Spleen (tissue), 13 donors: ENCODE measurements at places on chromosomes 13 and 19.
A peak's percentile ranks its signal among the peaks of the same experiment; 100 is the strongest.

GRCh38 chr19:5092481-5092843 lies 123.5 kb downstream of the KDM4B start:
- H3K27me3 ChIP-seq = no peaks in the 10 kb centered on the region
- H3K36me3 ChIP-seq = no peaks in the 10 kb centered on the region
- H3K4me1 ChIP-seq = peaks cover 12% of the 10 kb centered on the region
- DNase-seq = no peak
- no peak overlapping the region for H3K27ac ChIP-seq

- H3K36me3 ChIP-seq = peaks cover 20% of the 10 kb centered on the region
- DNase-seq = no peak
- no peak overlapping the region for H3K4me3 ChIP-seq
These were observed 6.9 kb downstream of the PINLYP start for GRCh38 chr19:43582495-43582894.

DNA sequence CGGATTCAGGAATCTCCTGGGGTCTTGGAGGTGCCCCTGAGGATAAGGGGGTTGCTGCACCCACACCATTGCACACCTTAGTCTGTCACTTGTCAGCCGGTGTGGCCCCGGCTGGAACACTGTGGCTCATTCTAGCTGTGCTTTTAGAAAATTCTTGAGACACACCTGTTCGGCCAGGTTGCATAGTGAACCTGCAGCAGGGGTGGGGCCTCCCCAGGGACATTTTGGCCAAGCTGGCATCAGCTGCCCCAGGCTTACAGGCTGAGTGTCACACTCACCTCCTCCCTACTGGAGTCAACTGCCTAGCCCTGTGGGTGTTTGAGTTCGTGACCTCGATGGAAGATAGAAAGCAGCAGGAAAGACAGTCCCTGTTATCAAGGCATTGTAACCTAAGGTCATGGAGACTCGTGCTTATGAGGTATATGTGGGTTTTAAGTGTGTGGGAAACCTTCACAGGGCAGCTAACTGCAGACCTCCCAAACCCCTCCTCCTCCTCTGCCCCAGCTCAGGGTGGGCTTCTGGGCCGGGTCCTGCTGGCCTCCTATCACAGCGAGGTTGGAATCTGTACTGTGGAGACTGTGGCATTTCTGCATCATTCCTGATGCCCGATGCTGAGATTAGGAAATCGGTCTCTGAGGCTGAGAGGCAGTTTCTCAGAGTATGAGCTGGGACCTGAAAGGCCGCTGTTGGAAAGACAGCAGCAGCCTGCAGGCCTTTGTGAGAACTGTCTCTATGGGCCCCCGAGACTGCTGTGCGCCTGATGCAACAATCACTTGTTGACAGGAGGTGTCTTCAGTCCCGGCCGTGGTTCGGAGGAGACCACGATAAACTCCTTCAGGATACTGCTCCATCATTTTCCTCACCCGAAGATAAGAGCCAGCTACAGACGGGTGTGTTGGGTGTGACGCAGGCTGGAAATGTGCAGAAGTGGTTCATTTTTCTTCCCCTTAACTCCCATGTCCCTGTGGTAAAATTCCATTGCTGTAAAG lies 72.2 kb downstream of the ATP11A start:
- H3K4me1 ChIP-seq = peaks cover 26% of the 10 kb centered on the region
- H3K36me3 ChIP-seq = no peaks in the 10 kb centered on the region
- no peak overlapping the region for H3K4me3 ChIP-seq

GRCh38 chr13:112696869-112697465 lies 7.1 kb downstream of the ATP11A start:
- DNase-seq = no peak
- H3K36me3 ChIP-seq = no peaks in the 10 kb centered on the region
- H3K4me1 ChIP-seq = peaks cover 24% of the 10 kb centered on the region
- no peaks in the 10 kb centered on the region for H3K27me3 ChIP-seq
- no peak overlapping the region for H3K27ac ChIP-seq
- no peak overlapping the region for H3K4me3 ChIP-seq

DNA sequence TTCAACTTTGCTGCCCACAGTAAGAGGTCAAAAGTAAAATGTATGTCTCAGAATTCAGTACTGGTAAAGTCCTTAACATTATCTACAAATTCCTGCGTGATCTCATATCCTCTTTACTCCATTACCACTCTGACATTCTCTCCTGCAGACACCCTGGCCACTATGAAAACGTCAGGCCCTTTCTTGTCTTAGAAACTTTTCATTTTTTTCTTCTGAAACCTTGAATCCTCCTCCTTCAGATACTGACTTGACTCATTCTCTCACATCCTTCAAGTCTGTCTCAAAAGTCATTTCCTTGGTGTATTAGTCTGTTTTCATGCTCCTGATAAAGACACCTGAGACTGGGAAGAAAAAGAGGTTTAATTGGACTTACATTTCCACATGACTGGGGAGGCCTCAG lies 262.3 kb downstream of the POU4F1 start:
- H3K4me1 ChIP-seq = no peaks in the 10 kb centered on the region
- H3K4me3 ChIP-seq = no peak overlapping the region
- H3K27ac ChIP-seq = no peak overlapping the region
- no peaks in the 10 kb centered on the region for H3K27me3 ChIP-seq

GRCh38 chr19:8416796-8417195 lies 3.7 kb downstream of the MARCHF2 start:
- no peaks in the 10 kb centered on the region for H3K27me3 ChIP-seq
- DNase-seq = no peak
- peaks cover 3% of the 10 kb centered on the region for H3K36me3 ChIP-seq

GRCh38 chr19:317710-318508 lies 26.7 kb downstream of the MIER2 start:
- H3K27me3 ChIP-seq = no peaks in the 10 kb centered on the region
- no peak for DNase-seq
- no peak overlapping the region for H3K27ac ChIP-seq
- H3K4me3 ChIP-seq = no peak overlapping the region
- H3K4me1 ChIP-seq = peaks cover 3% of the 10 kb centered on the region

- no peak overlapping the region for H3K4me3 ChIP-seq
- H3K4me1 ChIP-seq = no peaks in the 10 kb centered on the region
- DNase-seq = no peak
- H3K36me3 ChIP-seq = no peaks in the 10 kb centered on the region
- no peak overlapping the region for H3K27ac ChIP-seq
These were observed 76.8 kb upstream of the MEDAG start for GRCh38 chr13:30829145-30829832.

- peak overlapping the region; percentile 55 for H3K4me3 ChIP-seq
- peaks cover 27% of the 10 kb centered on the region for H3K4me1 ChIP-seq
- H3K27me3 ChIP-seq = no peaks in the 10 kb centered on the region
- H3K27ac ChIP-seq = peak overlapping the region; percentile 41
- H3K36me3 ChIP-seq = no peaks in the 10 kb centered on the region
- peak; percentile 77 for DNase-seq
These were observed 463 bp downstream of the PCSK4 start for GRCh38 chr19:1489463-1490310.

DNA sequence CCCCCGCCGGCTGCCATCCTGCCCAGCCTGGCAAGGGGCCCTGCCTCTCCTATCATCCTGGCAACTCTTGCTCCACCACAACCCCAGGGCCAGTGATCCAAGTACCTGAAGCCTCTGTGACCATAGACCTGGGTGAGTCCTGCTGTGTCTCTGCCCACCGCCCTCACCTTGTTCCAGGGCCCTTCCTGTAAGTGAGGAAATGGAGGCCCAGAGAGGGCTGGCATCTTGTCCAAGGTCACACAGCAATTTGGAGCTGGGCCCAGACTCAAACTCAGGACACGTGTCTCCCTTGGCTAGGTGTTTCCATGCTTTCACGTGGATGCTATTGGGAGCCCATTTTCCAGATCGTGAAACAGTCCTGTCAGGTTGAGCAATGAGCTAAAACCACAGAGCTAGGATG lies 3.7 kb downstream of the CREB3L3 start:
- no peaks in the 10 kb centered on the region for H3K27me3 ChIP-seq
- no peak overlapping the region for H3K27ac ChIP-seq
- DNase-seq = no peak
- H3K36me3 ChIP-seq = no peaks in the 10 kb centered on the region

DNA sequence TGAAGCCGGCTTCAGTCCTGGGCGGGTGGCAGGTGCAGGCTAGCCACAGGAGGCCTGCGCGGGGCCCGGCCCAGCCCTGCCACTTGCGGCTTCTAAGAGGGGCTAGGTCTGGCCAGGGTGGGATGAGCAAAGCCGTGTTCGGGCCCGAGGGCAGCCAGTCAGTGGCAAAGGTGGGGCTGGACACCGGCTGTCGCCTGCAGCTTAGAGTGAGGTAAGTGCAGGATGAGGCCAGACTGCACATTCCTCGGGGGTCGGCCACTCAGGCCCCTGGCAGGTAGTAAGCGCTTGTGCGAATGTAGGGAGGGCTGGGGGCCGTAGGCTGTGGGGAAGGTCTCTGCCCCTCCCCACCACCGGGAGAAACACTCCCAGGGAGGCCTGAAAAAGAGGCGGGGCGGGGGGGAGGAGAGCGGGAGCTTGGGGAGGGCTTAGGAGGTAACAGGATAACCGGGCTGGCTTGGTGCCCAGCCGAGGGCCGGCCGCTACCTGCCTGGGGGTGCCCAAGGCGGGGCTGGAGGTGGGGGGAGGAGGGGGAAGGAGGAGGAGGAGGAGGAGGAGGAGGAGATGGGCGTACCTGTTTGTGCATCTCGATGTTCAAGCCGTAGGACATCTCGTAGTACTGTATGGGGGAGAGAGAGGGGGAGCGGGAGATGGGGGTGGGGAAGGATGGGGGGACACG lies 6.4 kb downstream of the TLE5 start:
- no peak for DNase-seq
- H3K4me1 ChIP-seq = peaks cover 37% of the 10 kb centered on the region
- no peak overlapping the region for H3K4me3 ChIP-seq
- H3K27ac ChIP-seq = peak overlapping the region; percentile 97
- peaks cover 82% of the 10 kb centered on the region for H3K36me3 ChIP-seq
- no peaks in the 10 kb centered on the region for H3K27me3 ChIP-seq

- no peak overlapping the region for H3K27ac ChIP-seq
- H3K4me3 ChIP-seq = no peak overlapping the region
- no peaks in the 10 kb centered on the region for H3K4me1 ChIP-seq
- no peaks in the 10 kb centered on the region for H3K27me3 ChIP-seq
These were observed 244.5 kb upstream of the CSNK1A1L start for GRCh38 chr13:37349916-37350315.

DNA sequence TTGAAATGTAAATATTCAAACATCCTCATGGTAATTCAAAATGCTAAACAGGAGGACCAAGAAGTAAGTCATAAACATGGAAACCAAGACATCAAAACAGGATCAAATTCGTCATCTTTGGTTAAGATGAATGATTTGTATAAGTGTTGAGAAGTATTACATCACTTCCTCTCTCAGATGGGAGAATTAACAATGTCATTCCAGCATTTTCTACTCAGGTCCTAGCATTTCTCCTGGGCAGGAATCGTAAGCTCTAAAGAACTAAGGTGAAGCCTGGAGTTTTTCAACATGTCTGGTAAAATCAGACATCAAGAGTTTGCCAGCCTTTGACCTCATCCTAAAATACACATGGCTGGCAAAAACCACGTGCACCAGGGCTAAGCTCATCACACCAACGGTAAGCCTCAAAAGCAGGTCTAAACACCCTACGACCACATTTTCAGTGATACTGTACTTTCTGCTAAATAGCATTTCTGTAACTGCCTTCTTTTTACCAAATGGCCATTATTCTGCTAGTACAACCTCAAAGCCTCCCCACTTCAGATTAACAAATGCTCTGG lies 24.8 kb downstream of the RANBP3 start:
- H3K27ac ChIP-seq = peak overlapping the region; percentile 84
- no peaks in the 10 kb centered on the region for H3K36me3 ChIP-seq
- no peaks in the 10 kb centered on the region for H3K27me3 ChIP-seq
- peaks cover 100% of the 10 kb centered on the region for H3K4me1 ChIP-seq

DNA sequence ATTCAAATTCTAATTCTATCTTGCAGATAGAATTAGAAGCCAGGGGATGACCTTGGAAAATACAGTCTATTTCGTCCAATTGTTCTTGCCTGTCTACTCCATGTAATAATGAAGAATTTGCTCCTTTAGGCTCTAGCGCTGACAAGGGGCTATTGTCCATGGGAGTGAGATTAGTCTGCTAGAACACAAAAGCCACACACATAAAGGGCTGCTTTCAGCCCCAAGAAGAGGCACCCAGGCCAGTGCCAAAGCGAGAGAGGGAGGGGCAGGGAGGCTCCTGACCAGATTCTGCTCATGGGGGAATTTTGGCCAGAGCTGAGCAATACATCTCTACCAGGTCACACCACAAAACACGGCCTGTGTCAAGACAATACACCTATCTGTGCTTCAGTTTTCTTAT lies 1306.9 kb downstream of the UQCRFS1 start:
- H3K4me3 ChIP-seq = no peak overlapping the region
- no peaks in the 10 kb centered on the region for H3K4me1 ChIP-seq
- no peaks in the 10 kb centered on the region for H3K36me3 ChIP-seq
- no peaks in the 10 kb centered on the region for H3K27me3 ChIP-seq
- DNase-seq = no peak
- no peak overlapping the region for H3K27ac ChIP-seq

- peaks cover 18% of the 10 kb centered on the region for H3K4me1 ChIP-seq
- no peak overlapping the region for H3K4me3 ChIP-seq
- DNase-seq = no peak
- no peak overlapping the region for H3K27ac ChIP-seq
- H3K36me3 ChIP-seq = no peaks in the 10 kb centered on the region
- H3K27me3 ChIP-seq = no peaks in the 10 kb centered on the region
These were observed 6.4 kb upstream of the QTRT1 start for GRCh38 chr19:10694706-10695307.

DNA sequence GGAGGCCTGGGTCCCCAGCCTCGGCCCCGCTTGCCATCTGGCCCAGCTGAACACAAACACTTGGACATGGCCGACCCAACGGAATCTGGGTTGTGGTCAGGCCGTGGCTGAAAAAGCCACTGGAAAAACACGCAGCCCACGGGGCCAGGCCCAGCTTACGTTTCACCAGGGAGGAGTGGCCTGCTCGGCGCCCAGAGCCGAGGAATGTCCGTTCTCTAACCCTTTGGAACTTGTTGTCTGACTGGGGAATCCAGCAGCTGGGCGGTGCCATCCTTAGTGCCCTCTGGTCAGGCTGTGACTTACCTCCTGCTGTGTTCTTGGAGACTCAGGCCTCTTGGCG lies 13.8 kb downstream of the CILP2 start:
- DNase-seq = no peak
- no peaks in the 10 kb centered on the region for H3K27me3 ChIP-seq
- no peak overlapping the region for H3K27ac ChIP-seq

DNA sequence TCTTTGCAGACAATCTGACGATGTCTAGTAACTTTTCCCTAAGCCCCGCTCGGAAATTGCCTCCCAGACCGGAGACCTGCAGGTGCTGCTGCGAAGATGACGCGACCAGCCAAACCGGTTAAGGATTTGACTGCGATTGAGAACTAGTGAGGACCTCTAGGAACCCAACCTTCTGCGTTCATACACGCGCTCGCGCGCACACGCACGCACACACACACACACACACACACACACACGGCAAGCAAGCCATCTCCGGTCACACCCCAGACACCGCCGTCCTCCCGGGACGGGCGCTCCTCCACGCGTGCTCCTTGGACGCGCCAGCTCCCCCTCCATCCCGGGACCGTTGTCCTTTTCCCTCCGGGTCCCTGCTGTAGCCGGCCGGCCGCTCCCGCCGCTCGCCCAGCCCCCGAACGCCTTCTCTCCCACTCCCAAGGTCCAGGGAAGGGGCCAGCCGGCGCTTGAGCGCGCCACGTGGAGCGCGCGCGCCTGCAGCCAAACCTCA lies 1.2 kb downstream of the TBC1D4 start:
- H3K4me3 ChIP-seq = peak overlapping the region; percentile 84
- DNase-seq = peak; percentile 79
- no peaks in the 10 kb centered on the region for H3K36me3 ChIP-seq
- peaks cover 38% of the 10 kb centered on the region for H3K4me1 ChIP-seq
- H3K27me3 ChIP-seq = peaks cover 31% of the 10 kb centered on the region

GRCh38 chr19:32651729-32652140 lies 23.2 kb downstream of the ANKRD27 start:
- no peak for DNase-seq
- H3K27me3 ChIP-seq = no peaks in the 10 kb centered on the region
- H3K4me1 ChIP-seq = no peaks in the 10 kb centered on the region
- peaks cover 35% of the 10 kb centered on the region for H3K36me3 ChIP-seq
- no peak overlapping the region for H3K4me3 ChIP-seq
